Stromal cell of bone marrow (primary cell): ENCODE measurements at places on chromosomes 1 and 21.

DNA sequence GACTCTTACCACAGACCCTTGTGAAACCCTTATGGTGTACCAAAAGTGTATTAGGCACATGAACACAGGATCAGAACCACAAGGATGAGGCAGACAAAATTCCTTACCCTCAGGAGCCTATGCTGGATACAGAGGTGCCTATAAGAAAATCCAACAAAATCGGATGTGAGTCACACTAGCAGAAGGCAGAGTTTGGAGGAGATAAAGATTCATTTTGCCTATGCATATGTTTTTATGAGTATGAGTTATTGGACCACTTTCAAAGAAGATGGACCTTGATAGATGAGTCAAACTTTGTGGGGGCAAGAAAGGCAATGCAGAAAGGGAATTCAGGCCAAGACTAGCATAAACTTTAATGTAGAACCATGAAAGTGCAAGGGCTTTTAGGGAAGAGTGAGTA lies 17.0 kb downstream of the CAMK1G start:
- DNase-seq: no peak

- DNase-seq: no peak
These were observed 119.9 kb downstream of the FASLG start for GRCh38 chr1:172778456-172779455.

GRCh38 chr1:232221802-232222499 lies 408.0 kb downstream of the SIPA1L2 start:
- DNase-seq: no peak

DNA sequence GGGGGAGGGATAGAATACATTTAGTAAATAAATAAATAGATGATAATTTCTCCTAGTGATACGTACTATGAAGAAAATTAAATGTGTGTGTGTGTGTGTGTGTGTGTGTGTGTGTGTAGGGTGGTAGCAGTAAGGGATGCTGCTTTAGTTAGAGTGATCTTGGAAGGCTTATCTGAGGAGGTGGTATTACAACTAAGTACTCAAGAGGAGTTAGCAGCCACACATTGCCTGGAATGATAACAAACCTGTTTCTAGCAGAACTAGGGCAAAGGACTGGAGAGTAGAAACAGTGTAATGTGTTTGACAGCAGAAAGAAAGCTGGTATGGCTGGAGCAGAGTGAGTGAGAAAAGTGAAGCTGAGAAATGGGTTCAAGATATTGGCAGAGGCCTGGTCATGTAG lies 58.3 kb upstream of the FASLG start:
- no peak for DNase-seq

DNA sequence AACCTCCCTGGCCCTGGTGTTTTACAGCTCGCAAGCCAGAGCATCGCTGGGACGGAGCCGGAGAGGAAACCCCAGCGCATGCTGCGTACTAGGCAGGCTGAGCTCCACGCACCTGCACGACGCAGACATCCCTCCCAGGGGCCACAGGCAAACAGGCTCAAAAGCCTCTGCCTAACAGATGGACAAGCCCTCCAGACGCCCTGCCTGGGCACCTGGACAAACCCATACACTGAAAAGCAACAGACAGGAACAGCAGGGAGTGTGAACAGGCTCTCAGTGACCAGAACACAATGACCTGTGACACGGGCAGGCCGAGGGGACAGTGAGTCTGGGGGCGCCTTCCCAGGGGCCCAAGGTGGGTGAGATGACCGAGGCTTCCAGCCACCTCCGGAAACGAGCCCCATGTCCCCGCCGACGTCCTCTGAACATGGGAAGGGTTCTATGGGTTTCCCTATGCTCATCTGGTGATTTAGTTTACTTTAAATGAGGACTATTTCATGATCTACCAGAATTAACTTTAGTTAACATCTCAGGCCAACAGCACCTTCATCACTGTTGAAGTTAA lies 40.3 kb downstream of the NPHP4 start:
- DNase-seq: no peak

- DNase-seq: no peak
These were observed 7.8 kb upstream of the LAD1 start for GRCh38 chr1:201406831-201407406.

DNA sequence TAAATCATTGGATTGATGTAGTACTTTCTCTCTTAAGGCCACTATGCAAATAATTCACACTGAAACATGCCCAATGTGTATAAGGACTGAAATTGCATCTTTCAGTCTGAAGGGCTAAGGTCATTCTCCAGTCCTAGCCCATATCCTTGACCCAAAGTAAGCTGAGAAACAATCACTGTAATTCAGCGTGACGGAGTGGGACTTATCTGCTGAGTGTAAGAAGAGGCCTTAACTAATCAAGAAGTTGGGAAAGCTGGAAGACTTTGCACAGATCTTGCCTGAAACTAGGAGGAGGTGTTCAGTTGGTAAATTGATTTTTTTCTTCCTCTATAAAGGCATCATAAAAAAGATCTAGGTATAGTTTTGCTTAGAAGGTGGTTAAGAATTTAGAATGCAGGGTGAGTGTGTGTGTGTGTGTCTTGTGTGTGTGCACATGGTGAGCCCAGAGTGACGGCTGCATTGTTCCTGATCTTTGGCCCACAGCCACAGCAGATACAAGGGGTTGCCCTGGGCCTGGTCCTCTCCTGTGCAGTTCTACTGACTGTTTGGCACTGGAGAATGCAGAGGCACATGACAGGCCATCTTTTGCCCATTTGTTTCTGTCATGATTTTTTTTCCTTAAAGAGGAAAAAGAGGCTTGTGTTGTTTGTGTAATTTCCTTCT lies 13.3 kb upstream of the PPP2R5A start:
- DNase-seq: no peak

DNA sequence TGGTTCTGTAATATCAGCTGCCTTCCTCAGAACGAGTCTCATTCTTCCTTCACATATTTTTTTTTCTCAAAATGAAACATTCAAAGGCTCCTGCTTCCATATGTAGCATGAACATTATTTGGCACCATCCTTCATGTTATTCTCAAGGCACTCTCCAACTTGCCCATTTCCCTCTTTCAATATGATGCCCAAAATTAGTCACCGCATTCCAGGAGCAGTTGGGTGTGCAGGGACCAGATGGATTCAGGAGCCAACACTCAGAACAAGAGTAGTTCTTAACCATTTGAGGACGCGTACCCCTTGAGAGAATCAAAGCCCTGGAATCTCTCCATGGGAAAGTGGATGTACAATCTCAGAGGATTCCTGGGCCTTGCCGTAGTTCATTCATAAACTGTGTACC lies 50.3 kb downstream of the KCNK1 start:
- no peak for DNase-seq

- DNase-seq: no peak
These were observed 3.3 kb downstream of the CHRM3 start for GRCh38 chr1:239389703-239390102.

DNA sequence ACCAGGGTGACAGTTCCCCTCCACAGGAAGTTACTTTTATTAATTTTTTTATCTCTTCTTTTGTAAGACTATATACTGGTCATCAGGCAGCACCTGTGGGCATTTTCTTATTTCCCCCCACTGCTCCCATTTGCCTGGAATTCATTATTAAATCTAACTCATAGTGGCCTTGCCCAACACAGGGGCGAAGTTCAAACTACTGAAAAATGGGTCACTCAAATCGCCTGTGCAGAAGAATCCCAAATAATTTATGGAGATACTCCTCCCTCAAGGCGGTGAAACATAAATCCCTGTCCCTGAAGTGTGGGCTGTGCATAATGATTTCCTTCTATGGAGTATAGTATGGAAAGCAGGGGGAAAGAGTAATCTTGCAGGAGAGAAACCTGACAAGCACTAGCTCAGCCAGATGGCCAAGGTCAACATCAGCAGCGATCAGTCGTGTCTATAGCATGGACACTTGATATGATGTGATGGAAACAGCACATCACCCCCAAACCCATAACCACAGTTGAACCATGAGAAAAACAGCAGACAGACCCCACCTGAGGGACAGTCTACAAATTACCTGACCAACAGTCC lies 7.9 kb downstream of the CAMK2N1 start:
- DNase-seq: no peak

- peak; percentile 3 for DNase-seq
These were observed 176.1 kb downstream of the GRIK1 start for GRCh38 chr21:29763674-29764073.

GRCh38 chr1:182430263-182431068 lies 19.5 kb upstream of the RGSL1 start:
- DNase-seq: no peak

- no peak for DNase-seq
These were observed 1216.1 kb upstream of the NCAM2 start for GRCh38 chr21:19781881-19782652.

DNA sequence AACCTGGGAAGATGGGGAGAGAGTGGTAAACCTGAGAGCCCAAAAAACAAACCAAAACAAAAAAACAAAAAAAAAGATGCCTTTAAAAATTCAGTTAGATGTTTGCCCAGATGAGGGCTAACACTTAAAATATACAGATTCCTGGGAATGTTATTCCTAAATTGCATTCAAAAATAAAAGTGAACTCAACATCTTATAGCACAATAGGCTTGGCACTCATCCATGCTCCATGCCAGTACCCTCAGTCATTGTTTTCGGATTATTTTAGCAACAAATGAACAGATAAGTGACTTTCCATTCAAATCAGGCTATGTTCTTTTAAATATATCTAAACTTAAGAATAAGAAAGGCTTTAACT lies 3.7 kb downstream of the ATP1A1 start:
- DNase-seq: no peak

DNA sequence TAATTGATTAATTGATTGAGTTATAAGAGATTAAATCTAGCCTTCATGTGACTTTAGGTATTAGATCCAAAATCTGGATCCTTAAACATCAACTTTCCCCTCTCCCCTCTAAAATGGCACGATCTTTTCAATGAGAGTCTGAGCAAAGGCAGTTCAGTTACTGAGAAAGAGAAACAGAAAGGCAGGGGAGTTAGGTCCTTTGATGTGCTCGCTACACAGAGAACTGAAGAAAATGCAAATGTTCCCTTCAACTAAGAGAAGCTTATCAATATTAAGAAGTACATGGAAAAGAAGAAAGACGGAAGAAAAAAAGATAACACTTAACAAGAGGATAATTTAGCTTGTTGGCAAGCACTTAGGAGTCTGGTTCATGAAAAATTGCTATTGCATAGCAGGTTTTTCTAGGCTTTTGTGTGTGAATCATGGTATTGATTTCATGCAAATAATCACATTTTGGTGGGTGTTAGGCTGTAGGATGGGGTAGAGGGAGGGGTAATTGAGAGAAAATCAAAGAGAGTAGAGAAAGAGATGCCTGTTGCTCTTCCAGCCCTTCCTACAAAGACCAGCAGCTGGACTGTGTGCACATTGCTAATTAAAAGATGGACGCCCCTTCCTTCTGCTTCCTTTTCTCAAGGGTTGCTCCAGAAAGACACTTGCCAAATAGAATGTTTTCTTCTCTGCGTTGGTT lies 307.6 kb upstream of the PLXNA2 start:
- DNase-seq: no peak

DNA sequence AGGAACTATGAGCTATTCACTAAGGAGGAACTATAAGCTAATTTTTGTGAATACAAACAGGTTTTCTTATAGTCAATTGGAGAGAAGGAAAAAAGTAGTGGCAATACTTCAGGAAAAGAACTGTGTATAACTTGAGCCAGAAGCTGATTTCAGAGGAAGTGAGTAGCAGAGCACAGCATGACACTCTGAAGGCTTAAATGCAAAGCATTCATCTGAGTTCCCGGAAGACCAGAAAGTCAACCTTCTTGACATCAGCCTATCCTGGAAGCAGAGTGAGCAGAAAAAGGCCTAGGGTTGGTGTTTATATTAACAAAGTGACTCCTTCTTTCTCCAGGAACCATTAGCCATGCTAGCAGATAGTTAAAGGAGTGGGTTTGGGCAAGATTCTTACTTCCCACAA lies 545.2 kb downstream of the MRPL39 start:
- DNase-seq: no peak

GRCh38 chr21:38853421-38853919 lies 47.7 kb downstream of the ETS2 start:
- no peak for DNase-seq

DNA sequence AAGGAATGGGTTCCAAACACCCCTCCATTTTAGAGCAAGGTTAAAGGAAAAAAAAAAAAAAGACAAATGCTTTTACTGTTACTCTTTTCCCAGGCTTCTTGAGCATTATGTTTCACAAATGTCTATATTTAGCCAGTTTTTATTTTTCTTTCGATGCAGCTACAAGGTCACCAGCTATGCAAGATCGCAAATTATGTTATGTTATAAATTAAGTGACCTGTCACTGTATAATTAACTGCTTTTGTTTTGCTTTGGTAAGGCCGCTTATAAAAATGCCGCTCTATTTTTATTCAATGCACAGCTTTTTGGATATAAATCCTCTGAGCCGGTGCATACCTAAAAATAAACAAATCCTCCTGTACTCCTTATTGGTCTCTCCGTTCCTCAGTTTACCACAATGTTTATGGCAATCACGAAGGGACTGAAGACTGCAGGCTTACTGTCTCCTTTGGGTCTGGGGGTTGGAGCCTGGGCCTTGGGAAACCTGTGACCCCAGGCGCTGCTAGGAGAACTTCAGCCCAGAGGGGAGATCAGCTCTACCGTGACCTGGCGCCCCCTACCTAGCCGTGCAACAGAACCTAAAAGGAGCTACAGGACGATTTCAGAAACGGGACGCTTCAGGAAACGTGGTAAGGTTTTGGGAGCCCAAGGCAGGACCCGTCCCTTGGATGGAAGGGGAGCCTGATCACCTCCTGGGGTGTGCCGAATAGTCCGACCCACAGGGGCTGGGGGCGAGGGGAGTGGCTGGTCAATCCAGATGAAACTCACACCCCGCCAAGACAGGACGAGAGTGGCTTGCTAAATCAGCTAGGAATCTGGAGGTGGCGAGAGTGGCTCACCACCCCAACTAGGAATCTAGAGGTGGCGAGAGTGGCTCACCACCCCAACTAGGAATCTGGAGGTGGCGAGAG lies 101.2 kb upstream of the CD55 start:
- DNase-seq: no peak

DNA sequence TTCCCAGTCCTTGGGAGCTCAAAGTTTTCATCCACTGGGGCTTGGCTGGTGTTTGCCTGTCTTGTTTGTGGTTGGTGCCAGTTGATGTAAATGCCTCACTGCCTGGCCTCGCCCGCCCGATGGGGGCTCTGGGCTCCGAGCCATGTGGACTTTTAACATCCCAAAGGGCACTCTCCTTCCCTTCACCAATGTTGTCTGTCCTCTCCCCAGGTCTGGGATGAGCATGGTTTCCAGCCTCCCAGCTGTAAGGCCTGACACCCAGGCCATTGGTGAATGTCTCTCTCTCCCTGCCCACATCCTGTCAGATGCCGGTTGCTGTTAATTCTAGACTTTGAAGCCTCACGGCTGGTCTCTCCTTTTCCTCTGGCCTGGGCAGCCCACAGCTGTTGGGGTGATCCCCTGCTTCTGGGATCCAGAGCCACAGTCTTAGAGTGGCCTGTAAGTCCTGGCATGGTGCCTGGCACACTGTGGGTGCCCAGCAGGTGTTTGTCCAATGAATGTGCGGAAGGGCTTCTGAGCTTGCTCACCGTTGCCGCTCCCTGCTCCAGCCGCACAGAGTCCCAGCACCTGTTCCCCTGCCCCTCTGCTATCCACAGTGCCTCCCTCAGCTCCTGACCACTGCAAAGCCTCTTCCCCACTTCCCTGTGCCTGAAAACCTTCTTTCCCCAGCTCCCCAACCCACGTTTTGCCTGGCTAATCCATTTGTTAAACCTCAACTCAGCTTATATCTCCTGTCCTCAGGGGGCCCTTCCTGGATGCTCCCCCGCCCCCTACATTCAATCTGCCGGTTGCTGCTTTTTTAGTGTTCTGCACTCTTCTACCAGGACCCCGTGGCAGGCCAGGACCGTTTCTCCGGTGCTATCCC lies 3.3 kb upstream of the C1orf174 start:
- DNase-seq: no peak
